Renal cortex interstitium (tissue), 15 donors: ENCODE measurements at places on chromosomes 11 and 22. TPM values are rescaled to one million over a fixed set of nuclear protein-coding genes. Genes with fewer than 3 reads are reported as not detected.

DNA sequence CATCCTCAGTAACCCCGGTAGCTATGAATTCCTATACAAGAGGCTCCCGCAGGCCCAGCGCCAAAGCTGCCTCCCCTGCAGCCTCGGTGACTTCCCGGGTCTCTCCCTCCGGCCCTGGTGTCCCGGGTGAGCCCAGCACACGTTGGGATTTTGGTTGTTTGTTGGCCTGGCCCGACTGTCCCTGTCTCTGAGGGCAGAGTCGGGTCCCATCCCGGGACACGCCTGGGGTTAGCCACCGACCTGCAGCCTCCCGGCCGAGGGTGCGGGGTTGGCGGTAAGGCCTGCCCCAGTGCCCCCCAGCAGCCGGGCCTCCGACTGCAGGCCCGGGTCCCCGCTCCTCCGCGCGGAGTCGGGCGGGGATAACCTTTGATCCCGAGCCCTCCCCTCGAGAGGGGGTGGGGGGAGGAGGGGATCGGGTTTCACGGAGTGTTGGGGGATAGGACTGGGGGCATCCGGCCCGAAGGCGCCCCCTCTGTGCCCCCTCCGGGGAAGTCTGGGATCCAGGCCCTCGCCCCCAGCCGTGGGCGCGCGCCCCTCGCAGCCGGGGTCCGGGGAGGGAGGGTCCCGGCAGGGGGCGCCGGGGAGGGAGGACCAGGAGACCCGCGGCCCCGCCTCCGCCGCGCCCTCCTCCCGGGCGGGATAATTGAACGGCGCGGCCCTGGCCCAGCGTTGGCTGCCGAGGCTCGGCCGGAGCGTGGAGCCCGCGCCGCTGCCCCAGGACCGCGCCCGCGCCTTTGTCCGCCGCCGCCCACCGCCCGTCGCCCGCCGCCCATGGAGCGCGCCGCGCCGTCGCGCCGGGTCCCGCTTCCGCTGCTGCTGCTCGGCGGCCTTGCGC is at the start of gene FBLN1:
FBLN1 (plus strand) TSS at position 669 of the 835 bp plus-strand sequence; CDS start at position 772, 103 bp downstream.
- DNase-seq = no peak

- no peak for DNase-seq
Measured at GRCh38 chr11:35373284-35373933, 45.9 kb downstream of the SLC1A2 start.

DNA sequence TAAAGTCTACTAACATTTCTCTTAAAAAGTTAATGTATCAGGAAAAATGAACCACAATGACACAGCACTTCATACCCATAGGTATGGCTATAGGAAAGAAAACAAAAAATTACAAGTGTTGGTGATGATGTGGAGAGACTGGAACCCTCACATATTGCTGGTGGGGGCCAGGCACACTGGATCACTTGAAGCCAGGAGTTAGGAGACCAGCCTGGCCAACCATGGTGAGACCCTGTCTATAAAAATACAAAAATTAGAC is 26.7 kb downstream of the TCF20 start:
- no peak for DNase-seq

- DNase-seq = no peak
Measured at GRCh38 chr22:28029201-28029948, 110.3 kb upstream of the PITPNB start.

Gene MIF
- 170 TPM for polyA plus RNA-seq

DNA sequence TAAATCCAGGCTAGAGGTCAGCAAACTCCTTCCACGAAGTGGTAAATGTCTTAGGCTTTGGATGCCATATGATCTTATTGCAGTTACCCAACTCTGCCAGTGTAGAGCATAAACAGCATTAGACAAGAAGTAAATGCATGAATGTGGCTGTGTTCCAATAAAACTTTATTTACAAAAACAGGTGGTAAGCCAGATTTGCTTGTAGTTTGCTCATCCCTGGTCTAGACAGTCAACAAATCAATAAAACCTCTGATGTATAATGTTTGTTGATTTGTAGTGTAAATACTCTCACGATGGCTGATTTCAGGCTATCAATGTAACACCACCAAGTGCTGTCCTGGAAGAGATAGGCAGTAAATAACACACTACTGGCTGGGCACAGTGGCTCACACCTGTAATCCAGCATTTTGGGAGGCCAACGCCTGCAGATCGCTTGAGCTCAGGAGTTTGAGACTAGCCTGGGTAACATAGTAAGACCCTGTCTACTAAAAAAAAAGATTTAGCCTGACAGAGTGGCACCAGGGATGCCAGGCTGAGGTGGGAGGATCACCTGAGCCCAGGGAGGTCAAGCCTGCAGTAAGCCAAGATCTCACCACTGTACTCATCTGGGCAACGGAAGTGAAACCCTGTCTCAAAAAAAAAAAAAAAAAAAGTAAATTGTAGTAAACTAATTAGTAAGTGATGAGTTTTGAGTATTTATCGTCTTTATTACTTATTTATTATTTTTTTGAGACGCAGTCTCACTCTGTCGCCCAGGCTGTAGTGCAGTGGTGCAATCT is 6.9 kb upstream of the CATSPER1 start:
- DNase-seq = no peak

GRCh38 chr22:20154602-20155187 is 3.8 kb upstream of the CCDC188 start:
- no peak for DNase-seq

Gene SCN3B
- polyA plus RNA-seq = 1.7 TPM

Gene GALNT18
- polyA plus RNA-seq = 19.8 TPM

Gene CHRM1
- 0.11 TPM for polyA plus RNA-seq

Gene KCNQ1
- 9.2 TPM for polyA plus RNA-seq

GRCh38 chr11:57792870-57793269 is 31.3 kb downstream of the CTNND1 start:
- no peak for DNase-seq

Gene CNGA4
- polyA plus RNA-seq = 0.30 TPM

DNA sequence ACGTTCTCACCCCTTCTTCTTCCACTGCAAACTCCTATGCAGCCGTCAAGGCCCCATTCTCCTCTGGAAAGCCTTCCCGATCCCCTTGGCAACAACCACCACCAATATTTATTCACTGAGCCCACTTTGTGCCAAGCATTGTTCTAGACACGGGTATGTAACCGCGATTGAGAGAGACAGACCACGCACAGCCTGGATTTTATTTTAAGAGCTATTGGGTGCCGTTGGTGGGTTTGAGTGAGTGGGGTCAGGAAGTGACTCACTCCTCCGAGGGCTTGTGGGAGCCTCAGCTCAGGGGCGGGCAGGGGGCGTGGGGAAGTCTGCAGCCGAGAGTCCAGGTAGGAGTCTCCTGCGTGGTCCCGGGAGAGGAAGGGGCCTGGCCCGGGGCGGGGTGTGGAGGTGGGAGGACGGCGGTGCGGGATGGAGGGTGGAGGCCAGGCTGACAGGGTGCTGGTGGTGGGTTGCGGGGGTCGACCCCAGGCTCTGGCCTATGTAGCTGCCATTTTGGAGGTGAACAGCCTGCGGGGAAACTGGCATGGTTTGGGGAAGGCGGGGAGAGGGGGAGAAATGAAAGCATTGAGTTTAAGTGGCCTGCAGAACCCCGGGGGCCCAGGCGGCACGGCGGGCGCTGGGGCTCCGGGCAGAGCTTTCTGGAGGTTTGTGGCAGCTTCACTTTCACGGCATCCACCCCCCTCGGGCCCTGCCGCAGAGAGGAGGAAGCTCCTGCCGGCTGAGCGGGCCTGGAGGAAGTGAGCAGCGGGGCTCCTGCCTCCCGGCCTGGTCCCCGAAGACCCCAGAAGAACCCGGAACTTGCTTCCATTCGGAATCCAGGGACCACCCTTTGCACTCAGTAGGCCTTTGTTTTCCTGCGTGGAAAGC is 547 bp downstream of the PARVG start:
- no peak for DNase-seq

DNA sequence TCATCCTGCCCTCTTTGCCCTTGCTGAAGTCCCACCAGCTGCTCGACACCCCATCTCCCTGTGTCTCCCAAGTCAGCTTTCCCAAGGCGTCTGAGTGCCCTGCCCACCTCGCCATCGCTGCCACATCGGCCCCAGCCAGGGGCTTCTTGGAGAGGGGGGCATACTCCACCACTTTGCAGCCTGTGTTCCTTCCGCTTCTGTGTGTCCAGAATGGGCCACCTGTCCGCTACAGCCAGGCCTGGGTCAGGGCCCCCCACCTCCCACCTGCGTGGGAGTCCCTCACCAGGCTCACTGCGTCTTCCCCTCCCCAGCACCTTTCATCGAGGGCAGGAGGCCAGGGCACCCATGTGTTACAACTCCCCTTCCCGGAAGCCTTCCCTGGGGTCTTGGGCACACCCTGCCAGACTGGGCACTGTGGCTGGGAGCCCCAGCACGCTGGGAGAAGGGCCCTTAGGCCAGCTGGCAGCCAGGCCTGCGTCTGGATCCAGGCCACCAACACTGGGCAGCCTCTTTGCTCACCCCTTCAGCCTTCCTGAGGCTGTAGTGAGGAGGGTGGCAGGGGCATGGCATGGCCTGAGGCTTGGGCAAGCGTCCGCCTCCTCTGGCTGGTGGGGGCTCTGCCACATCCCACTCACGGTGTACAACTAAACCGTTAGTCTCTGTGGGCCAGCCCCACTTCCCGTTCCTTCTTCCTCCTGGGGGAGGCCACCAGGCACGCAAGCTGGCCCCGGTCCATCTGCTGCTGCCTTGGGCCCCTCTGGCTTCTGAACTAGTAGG is 13.4 kb downstream of the CPT1A start:
- no peak for DNase-seq

DNA sequence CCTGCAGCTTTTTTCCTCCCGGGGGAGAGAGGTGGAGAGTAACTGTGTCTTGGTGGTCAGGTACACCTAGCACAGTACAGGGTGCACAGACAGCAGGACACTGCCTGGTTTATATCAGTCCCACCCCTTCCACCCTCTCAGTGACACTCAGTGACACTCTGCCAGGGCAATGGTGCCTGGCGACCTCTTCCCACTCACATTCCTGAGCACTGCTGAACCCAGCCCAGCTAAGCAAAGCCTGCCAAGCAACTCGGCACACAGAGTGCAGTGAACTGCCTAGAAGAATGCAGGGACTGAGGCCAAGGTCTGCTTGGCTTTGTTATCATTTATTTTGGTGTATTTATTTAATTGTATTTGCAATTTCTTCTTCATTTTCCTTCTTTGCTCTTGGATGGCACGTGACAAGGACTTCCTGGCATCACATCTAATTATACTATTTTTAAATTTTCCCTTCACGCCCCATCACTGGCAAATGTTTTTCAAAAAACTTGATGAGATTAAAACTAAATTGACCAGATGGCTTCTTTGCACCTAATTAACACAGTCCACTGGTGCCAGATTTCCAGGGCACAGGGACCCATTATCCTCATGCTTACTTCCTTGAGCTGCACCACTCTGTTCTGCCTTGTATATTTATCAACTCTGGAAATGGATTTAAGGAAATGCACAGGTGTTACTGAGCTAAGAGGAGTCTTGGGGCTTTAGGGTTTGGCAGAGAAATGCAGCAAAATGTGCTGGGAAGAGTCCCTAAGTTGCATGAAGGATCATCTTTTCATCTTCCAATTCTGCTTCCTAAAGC is 205.6 kb downstream of the ADAMTS15 start:
- DNase-seq = no peak

DNA sequence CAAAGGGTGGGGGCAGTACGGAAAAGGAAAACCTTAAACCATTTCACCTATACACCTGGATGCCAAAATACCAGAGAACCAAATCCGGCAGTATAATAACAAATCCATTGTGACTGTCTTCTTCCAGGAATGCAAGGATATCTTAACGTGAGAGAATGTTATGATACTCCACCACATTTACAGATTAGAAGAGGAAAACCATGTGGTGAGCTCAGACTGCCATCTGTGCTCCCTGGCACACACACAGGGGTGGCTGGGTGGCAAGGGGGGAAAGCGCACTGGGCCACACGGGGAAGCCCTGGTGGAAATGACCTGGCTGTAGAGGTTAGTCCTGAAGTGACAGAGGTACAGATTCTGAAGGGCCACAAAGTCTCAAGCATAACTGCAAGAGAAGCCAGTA is 9.9 kb downstream of the EIF1AD start:
- DNase-seq = no peak
